ENCODE measurements at places on chromosomes 2 and 18. TPM values are rescaled to one million over a fixed set of nuclear protein-coding genes. Genes with fewer than 3 reads are reported as not detected.

ANKRD29 gene
- 0.43 TPM for total RNA-seq

CYP1B1 gene
- 6.5 TPM for total RNA-seq

MAP3K19 gene
- not detected for total RNA-seq

REG3G gene
- total RNA-seq = not detected

TRIM43 gene
- total RNA-seq = not detected

CIDEA gene
- total RNA-seq = not detected

DSG1 gene
- total RNA-seq = not detected

CCDC74B gene
- 4.3 TPM for total RNA-seq

CCDC102B gene
- 10.4 TPM for total RNA-seq

DNA sequence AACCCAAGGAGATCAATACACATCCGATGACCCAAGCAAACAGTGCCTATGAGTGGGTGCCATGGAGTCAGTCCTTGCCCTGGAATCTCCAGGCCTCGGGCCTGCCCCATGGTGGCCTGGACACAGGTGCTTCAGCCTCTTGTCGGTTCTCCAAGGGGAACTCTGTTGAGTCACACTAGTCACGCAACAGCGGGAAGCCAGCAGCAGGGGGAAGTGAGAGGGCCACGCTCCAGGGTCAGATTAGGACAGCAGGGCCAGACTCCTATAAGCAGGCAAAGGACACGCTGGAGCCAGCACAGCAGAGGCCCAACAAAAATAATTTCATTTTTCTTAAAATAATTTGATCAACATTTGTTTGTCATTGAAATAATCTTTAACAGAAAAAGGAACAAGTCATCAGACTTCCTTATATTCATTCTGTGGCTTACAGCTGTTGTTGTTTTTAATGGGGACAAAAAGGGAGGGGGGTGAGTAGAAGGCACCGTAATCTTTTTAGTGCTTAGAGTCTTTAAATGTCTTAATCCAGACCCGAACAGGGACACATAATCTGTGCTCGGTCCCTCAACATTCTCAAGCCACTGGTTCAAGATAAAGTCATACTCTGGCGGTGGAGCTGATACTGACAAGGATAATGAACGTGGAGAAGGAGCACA is 16.4 kb upstream of the ARMC9 start:
- peak; percentile 79 for DNase-seq

GRCh38 chr2:164609790-164610189 is 11.5 kb downstream of the GRB14 start:
- no peak for DNase-seq

- DNase-seq = no peak
These were observed 8.3 kb downstream of the MYO1B start for GRCh38 chr2:191253476-191253875.

- peak; percentile 37 for DNase-seq
These were observed 303.1 kb upstream of the FBXO11 start for GRCh38 chr2:48209214-48209885.

- DNase-seq = no peak
These were observed 182.1 kb downstream of the AFF3 start for GRCh38 chr2:99960291-99960690.

GRCh38 chr18:34339155-34339554 is 114.4 kb upstream of the NOL4 start:
- DNase-seq = no peak

GRCh38 chr2:130808482-130809268 is 28.0 kb upstream of the ARHGEF4 start:
- peak; percentile 34 for DNase-seq

GRCh38 chr18:6781142-6781714 is 51.7 kb downstream of the ARHGAP28 start:
- DNase-seq = no peak

DNA sequence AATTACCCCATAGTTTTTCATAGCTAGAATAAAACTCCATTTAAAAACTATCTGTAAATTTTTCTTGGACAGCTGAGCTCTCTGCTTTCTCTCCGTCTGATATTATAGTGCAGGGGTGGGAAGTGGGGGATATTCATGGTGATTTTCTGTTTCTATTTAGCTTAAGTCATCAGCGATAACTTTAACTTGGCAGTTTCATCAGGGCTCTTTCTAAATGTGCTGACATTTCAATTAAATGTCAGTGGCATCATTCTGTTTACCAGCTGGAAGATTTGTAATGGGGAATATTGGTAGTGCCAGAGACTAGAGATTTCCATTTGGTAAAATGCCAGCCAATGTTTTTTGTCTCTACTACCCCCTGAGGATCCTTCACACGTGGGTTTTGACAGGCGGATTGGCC is 53.5 kb upstream of the CAPN13 start:
- DNase-seq = no peak

DNA sequence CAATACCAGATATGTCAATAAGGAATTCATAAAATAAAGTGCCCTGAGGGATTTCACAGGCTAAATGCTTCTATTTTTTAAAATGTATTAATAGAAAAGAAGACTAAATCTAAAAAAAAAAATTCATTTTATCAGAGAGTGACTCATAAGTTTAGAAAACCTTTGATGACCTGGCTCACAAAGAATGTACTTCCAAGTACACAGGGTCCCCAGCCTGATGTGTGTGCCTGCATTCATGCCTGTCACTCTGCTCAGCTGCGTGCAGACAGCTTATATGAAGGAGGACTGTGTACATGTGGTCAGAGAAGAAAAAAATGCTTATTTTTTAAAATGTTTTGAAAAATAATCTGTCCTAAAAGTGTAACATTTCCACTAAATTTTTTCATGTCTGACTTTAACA is 3.0 kb upstream of the CPS1 start:
- DNase-seq = peak; percentile 2

GRCh38 chr2:114032705-114033104 is 142.8 kb downstream of the ACTR3 start:
- DNase-seq = no peak

- DNase-seq = no peak
These were observed 23.7 kb downstream of the BABAM2 start for GRCh38 chr2:27914041-27914804.

- DNase-seq = no peak
These were observed 58.6 kb downstream of the RELCH start for GRCh38 chr18:62245699-62246098.

GRCh38 chr2:197191177-197191939 is 119.2 kb downstream of the ANKRD44 start:
- peak; percentile 40 for DNase-seq

DNA sequence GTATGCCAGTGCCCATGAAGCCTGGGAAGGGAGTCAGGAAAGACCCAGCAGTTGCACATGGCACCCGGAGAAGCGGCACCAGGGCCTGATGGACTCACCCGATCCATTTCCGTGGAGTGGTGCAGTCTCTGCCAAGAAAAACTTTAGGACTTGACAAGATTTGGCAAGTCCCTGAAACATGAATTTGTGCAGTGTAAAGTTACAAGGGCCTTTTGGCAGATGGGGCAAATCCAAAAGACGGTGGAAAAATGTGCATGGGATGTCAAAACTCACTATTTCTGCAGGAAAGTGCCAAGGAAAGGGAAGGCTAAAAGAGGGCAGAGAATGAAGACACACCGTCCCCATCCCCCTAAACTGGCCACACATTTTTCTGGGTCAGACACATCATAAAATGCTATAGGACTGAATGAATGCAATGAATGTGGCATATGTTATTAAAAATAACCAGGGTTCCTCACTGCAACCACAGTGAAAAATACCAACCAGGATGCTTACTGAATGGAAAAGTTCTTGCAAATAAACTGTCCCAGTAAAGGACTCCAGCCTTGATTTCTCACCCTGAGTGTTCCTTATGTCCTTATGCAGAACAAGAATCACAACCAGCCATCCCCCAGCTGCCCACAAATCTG is 173.5 kb upstream of the SIX2 start:
- DNase-seq = no peak

DNA sequence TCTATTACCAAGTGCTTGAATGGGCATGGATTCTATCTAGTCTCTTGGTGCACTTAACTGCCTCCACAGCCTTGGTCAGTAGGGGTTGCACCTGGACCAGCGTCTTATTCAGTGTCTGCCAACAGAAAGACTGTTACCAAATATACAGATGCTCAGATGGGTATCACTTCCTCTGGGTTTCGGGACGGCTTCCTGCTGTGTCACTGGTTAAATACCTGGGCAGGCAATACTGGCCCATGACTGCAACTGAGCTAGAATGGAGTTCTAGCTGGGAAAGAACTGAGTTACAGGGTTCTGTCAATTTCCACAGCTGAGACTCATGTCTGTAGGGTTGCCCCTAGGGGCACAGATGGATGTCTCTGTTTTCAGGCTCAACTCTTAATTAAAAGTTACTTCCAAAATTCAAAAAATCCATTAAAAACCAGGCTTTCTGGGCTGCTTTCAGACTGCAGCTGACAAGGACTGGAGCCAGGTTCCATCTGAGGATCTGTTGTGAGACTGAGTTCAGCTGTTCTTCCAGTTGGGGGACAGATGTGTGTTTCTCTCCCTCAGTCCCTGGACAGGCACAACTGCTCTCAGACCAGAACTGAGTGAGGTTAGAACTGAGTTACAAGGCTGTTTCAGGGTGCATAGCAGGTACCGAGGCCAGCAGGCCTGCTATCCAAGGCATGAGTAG is 789.6 kb upstream of the SLC8A1 start:
- DNase-seq = no peak

DNA sequence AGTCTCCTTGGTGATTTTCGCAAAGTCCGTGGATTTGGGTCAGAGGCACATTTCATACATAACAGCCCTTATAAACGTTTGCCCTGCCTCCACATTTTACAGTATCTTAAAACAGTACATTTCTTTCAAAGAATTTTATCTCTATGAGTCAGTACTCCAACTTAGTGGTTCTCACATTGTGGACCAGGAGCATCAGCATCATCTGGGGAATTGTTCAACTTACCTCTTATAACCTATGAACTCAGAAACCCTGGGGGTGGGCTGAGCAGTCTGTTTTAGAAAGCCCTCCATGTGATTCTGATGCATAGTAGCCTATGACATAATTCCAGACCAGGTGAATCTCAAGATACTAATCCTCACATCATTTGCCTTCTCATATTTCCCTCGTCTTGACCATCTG is 12.4 kb downstream of the SUPT7L start:
- DNase-seq = no peak

GRCh38 chr2:231932985-231933915 is 7.1 kb upstream of the NPPC start:
- no peak for DNase-seq

- DNase-seq = no peak
These were observed 17.5 kb downstream of the TRAPPC12 start for GRCh38 chr2:3396920-3397559.

GRCh38 chr2:6342273-6342920 is 523.3 kb downstream of the CMPK2 start:
- DNase-seq = no peak

DNA sequence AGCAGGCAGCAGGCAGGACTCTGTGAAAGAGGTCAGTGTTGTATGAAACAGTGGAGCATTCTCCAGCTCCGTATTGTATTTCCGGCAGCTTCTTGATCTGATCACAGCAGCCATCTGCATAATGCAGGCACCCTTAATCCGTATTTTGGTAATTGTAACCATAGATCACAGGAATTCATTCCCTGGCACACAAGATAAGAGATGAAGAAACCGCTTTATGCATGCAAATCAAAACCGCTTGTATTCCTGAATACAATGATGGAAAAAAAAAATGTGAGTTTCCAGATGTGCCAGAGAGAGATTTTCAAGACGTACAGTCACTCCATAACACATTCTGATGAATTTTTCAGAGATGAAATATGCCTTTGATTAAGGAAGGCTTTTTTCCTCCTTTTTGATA is 221.3 kb downstream of the ACKR3 start:
- no peak for DNase-seq

DNA sequence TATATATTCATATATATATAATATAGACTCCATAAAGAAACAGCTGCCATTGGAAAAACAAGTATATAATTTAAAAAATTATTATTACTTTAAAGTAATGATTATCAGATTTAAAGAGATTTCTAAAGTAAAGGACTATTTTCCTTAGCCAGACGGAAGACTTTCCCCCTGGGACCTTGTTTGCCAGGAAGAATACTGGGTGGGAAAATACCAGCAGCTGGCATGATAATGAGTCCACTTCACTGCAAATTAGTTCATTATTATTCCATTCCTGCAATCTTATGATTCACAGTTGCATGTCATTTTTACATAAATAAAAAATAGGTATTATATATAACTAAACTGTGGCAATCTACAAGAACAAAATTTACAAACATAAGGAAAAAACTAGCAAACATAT is 339.8 kb upstream of the CDH7 start:
- no peak for DNase-seq

Measured in fibroblast of villous mesenchyme (primary cell).